ENCODE measurements at places on chromosomes 3 and 15. TPM values are rescaled to one million over a fixed set of nuclear protein-coding genes. Genes with fewer than 3 reads are reported as not detected.
A peak's percentile ranks its signal among the peaks of the same experiment; 100 is the strongest.

The PCLAF gene
- total RNA-seq = 5.0 TPM

The CCDC13 gene
- 2.3 TPM for total RNA-seq

DNA sequence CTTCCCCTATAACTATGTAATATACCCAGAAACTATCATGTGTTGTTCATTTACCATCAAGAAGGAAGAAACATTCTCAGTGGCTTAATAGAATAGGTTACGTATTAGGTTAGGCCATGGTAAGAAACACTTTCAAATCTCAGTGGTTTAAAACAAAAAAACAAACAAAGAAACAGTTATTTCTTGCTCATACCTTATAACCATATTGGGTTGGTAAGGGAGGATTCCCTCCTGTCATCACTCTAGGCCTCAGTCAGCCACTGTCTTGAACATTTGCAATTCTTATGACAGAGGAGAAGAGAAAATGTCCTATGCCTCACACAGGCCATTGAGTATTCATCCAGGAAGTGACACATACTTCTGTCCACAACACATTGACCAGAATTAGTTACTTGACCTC lies 727.7 kb upstream of the NECTIN3 start:
- no peak for DNase-seq

DNA sequence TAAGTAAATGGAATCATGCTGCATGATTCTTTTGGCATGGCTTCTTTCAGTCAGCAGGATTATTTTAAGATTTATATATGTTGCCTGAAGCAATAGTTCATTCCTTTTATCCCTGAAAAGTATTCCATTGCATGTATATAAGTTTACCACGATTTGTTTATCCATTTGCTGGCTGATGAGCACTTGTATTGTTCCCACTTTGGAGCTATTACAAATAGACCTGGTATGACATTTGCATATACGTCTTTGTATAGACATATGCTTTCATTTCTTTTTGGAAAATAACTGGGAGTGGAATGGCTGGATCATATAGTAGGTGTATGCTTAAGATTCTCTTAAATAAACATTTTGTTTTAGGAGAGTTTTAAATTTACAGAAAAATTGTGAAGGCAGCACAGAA lies 79.3 kb upstream of the CBLB start:
- no peak for DNase-seq

- no peak for DNase-seq
Measured at GRCh38 chr3:13528217-13528867, 20.6 kb upstream of the FBLN2 start.

The OR5H14 gene
- total RNA-seq = not detected

- peak; percentile 72 for DNase-seq
Measured at GRCh38 chr3:168096210-168096652, 507 bp upstream of the GOLIM4 start.

The DPH3 gene
- 22.7 TPM for total RNA-seq

DNA sequence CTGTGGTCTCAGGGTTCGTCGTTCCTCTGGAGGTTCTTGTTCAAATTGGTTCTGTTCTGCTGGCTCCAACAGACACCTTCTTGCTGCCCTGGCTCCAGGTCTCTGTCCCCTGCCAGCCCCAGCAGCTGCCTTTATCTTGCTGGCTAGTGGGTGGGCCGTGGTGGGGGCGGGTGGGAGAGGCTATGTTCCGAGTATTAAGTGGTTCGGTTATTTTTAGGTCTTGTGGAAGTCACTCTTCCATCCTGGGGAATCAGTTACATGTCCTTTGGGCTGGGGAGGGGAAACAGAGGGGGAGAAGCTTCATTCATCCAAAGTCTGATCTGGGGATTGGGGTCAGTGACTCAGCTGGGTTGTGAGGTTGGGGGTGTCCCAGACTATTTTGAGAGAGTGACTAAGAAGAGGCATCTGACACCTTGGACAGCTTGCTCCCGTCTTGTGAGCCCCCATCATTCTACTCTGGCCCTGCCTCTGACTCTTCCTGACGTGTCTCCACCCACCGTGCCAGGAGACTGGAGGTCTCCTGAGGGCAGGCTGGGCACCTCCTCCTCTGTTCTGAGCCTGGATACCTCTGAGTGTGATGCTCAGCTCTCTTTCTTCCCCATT lies at the start of gene XIRP1:
TSS of gene XIRP1 (minus strand) at position 106 of the 603 bp plus-strand sequence. CDS start 3,150 bp downstream, outside the sequence.
- DNase-seq = no peak

The PPP1R14D gene
- 153 TPM for total RNA-seq

The LSMEM2 gene
- not detected for total RNA-seq
